ENCODE measurements at places on chromosomes 12 and 14.

- no peak for DNase-seq
These were observed 1.5 kb downstream of the PLEKHA5 start for GRCh38 chr12:19131025-19131444.

GRCh38 chr14:69695322-69696203, 71.4 kb upstream of the SRSF5 start:
- DNase-seq: no peak

GRCh38 chr12:78414071-78414470, 450.5 kb upstream of the SYT1 start:
- no peak for DNase-seq

- DNase-seq: no peak
These were observed 6.4 kb upstream of the SIX6 start for GRCh38 chr14:60502541-60502940.

All from activated CD8-positive, alpha-beta memory T cell treated with anti-CD3 and anti-CD28 coated beads, Interleukin-2, amount 50 U/mL, for 48 hours (primary cell).